ACHN (cell line): ENCODE measurements at places on chromosomes 16 and 17.
A peak's percentile ranks its signal among the peaks of the same experiment; 100 is the strongest.

DNA sequence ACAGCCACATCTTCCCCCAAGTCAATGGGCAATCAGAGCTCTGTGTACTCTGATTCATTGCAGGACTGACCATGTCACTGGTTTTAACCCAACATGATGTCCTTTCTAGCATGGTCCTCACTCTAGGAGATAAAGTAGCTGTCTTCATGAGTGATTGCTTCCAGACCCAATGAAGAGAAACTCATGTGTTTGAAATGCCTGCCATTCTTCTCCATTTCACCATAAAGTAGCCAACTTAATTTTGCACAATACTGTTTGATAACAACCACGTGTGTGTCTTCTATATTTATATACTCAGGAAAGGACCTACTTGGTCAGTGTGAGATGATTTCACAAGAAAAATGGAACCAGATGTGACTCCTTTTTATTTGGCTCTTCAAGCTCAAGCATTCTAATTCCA, 172.5 kb downstream of the AXIN2 start:
- no peak for DNase-seq

DNA sequence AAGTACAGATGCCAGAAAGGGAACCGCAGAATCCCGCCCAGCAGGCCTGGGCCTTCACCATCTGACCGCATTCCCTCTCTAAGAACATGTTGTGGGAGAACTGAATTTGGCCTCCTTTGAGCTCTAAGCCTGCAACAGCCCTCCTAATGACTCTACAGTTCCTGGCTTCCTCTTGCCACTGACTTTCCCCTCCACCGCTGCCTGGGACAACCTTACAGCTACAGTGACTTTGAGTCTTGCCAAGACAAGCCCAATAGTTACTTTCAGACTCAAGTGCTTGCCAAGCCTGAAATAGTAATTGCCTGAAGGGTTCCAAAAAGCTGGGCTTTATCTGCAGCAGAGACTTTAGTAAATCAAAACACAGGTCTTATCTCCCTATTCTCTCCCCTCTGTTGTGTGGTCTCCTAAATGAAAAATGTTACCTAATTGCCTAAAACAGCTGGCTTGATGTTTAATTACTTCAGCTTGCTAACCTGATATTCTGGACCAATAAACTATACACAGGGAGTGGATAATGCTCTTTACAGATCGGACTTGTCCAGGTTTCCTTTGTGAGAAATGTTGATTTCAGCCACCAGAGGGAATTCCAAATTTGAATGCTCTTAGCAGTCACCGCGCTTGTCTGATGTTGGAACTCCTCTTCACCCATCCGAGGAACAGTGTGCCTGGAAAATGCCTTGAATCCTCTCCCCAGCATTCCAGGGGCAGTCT, 85.1 kb upstream of the TBX2 start:
- no peak for DNase-seq

- peak; percentile 86 for DNase-seq
These were observed 417 bp downstream of the C16orf46 start for GRCh38 chr16:81076566-81077075.

DNA sequence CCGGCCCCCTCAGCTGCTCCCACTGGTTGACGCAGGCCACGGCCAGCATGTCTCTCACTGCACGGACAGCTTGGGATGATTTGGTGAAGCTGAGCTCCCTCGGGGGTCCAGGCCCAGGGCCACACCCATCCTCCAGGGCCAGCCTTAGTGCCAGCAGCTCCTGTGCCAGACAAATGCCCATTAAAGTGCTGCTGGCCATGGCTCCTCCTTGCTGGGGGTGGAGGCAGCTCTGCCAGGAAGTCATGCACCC, 2.5 kb downstream of the TRIM47 start:
- peak; percentile 62 for DNase-seq

- no peak for DNase-seq
These were observed 13.3 kb downstream of the AKTIP start for GRCh38 chr16:53489755-53490154.

DNA sequence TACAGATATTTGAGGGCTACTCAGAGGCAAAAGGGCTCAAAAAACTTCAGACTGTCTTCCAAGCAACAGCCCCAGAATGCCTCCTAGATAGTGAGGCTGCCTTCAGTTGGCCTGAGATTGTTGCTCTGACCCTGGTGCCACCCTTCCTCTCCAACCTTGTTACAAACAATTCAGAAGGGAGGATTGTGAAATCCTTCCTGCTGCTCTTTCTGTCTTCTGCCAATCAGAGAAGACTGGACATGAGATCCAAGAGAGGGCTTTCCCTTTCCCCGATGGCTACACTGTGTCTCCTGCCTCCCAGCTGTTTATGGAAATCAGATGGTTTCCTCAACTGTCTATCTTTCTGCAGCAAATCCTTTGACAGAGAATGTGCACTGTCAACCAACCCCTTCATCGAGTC, 419.9 kb downstream of the CDH13 start:
- DNase-seq = no peak

DNA sequence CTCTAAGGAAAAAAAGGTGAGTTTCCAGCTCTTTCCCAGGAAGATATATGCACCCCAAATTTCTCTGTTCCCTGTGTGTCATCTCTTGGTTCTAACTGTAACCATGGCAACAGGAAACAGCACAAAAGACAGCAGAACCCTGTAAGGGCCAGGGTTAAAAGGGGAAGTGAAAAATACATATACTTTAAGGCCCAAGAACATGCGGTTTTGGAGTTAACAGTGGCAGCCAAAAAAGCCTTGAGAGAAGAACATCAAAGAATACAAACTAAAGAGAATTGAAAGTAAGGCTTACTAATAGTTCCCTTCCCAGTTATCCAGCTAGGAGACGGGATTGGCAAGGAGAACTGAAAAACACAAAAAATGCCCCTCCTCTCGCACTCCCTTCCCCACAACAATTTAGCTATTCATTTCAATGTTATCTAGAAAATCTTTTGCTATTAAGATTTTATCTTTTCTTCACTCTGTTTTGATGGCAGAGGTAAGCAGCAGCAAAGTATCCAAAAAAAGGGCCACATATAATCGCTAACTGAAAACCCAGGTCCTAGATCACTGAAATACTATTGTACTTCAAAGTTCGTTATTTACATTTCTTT, 1.5 kb downstream of the SPOP start:
- DNase-seq = peak; percentile 16

DNA sequence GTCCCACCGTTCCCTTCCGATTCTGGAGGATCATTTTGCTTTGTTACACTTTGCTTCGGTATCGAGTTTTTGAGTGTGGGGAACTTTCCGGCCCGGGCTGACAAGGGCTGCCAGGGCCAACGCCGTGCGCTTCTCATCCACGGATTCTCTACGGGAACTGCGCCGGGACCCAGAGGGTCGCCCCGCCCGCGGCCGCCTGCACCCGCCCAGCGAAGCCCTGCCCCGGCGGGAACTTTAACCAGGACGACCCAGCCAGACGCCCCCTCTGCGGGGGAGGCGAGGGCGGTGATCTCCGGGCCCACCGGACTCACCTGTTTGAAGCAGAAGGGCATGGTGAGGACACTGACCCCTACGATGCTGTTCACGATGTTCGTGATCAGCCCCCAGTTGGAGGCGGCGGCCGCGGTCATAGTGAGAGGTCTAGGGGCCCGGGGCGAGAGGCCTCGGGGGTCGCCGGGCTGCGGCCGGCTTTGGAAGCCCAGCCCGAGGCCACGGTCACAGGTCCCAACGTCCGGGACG, 536 bp downstream of the SLC38A10 start:
- peak; percentile 49 for DNase-seq

DNA sequence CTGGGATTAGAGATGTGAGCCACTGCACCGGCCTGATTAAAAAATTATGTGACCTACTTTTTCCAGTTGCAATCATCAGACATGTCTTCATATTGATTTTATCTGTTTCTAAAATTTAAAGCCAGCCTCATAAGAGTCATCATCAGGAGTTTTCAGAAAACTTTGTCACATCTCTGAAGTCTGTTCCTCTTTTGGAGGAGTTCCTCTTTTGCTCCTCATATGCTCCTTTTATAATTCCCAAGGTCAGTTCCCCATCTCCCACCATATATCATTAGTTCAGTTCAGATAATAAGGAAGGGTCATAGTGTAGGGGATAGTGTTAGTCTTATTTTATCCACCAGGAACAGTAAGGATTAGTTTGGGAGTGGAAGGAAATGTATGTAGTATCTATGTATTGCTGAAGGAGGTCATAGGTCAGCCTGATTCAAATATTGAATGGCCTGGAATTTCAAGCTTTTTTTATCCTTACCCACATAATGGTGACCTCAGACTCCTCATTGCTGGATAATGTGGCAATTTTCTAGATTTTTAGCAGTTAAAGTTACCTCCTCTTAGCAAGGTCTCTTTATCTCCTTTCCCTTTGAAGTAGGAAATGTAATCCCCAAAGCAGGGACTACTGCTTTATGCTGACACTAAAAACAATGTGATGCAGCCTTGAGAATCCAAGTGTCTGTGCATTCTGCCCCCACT, 13.8 kb upstream of the DUSP14 start:
- no peak for DNase-seq

- no peak for DNase-seq
These were observed 41.6 kb upstream of the GCSH start for GRCh38 chr16:81137754-81138153.
